NCI-H2171 (cell line): ENCODE measurements at places on chromosomes 7 and 10.

DNA sequence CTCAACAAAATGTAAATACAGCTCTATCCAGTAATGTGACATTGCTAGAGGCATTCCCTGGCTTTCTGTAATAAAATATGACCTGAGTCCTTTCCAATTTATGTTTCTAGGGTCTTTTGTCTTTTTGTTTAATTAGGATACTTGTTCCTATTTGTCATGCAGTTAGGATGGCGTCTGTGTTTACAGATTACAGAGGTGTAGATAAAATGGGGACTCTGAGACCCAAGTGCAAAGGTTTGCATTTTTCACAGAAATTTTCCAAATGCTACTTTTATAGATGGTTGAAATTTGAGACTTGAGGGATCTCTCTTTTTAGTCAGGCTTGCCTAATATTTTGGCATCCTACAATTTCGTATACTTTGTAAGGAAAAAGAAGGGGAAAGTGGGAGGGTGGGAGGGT lies 332.4 kb downstream of the PTEN start:
- DNase-seq = no peak

- DNase-seq = no peak
Measured at GRCh38 chr7:45469103-45469502, 105.1 kb upstream of the ADCY1 start.

DNA sequence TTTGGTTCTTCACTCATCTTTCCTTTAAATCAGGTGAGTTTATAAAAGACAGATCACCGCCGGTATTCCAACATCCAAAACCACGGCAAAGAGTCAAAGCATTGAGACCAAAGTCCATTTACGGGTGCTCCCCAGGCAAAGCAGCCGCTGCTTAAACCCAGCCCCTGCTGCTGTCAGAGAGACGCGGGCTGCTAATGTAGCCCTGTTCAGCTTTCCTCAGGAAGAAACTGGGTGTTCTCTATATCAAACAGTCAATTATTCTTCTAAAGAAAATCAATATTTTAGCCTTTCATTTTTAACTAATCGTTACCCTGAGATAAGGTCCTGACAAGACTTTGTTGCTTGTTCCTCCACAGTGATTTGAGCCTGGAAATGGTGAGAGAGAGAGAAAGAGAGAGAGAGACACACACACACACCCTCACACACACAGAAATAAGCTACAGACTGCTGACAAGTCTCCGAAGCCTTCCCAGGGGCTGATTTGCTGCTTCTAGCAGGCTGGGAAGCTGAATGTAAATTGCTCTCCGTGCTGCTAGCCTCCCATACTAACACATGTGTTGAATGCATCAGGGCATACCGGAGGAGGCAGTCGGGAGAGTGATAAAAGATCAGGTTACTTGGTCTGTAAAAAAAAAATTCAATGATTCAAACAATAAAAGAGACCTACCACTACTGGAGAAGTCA lies 183.0 kb upstream of the ANK3 start:
- DNase-seq = peak; percentile 61

DNA sequence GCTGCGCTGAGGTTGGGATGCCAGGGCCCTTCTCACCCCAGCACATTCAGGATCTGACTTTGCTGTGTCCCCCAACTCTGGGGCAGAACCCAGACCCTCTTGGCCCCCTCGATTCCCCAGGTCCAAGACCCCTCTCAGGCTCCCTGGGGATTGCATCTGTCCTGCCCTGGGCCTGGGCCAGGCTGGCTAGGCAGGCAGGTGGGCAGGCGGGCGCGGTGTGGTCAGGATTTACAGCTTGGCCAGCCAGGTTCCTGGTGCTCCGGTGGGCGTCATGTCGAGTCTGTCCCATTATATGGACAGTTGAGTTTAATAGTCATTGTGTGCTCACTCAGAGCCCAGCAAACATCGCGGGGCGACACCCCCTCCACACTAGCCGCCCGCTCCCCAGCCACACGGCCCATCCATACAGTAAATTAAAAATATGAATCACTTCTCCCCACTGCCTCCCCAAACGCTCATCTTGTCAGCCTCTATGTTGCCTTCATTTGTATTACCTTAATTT lies 23.5 kb downstream of the POLL start:
- DNase-seq = no peak

GRCh38 chr7:111803015-111803758 lies 240.9 kb upstream of the IMMP2L start:
- no peak for DNase-seq

DNA sequence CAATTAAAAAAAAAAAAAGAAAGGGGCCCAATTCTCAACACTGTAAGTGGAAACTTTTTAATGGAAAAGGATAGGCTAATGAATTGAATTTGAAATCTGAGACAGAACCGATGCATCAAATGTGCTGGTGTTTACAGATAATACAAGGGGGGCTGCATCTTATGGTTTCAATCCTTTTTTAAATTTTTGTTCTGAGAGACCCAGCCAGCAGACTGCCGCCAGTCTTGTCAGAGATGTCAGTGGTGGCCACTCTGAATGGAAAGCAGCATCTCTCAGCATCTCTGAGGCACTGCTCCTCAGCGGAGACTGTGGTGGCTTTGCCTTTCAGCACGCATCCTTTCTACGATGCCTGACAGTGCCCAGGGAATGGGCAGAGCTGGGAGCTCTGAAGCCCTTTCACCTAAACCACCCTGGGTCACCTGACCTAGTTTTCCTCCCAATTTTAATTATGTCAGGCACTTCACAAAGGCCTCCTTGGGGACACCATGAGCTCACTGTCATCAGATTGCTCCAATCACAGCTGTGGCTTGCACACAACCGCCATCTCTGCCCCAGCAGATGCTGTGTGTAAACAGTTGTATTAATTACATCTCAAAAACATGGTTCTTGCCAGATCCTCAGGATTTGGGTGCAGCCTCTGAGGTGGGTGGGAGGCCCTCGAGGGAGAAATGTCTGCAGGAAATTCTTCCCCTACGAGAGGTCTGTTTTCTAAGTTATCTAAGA lies 81.2 kb downstream of the EGFR start:
- DNase-seq = peak; percentile 94
